CD4-positive, alpha-beta T cell treated with Interleukin-1 beta for 1 hour (primary cell): ENCODE measurements at places on chromosomes 1 and 21.

- DNase-seq: no peak
Measured at GRCh38 chr1:9690440-9691107, 39.0 kb downstream of the PIK3CD start.

GRCh38 chr1:116488071-116488470 lies 82.8 kb downstream of the CD58 start:
- no peak for DNase-seq

GRCh38 chr1:189868021-189868420 lies 609.6 kb downstream of the BRINP3 start:
- no peak for DNase-seq

DNA sequence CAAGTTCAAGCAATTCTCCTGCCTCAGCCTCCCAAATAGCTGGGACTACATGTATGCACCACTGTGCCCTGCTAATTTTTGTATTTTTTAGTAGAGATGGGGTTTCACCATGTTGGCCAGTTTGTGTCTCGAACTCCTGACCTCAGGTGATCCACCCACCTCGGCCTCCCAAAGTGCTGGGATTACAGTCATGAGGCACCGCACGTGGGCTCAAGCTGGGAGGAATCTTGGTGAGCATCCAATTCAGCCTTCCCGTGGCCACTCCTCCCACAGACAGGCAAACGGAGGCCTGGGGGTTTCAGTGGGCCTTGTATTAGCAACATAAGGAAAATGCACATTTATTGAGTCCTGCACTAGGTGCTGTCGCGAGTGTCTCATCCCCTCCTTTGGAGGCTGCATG lies 24.5 kb upstream of the VWA5B1 start:
- no peak for DNase-seq

GRCh38 chr1:152959801-152960451 lies 10.5 kb upstream of the SPRR4 start:
- DNase-seq: no peak

DNA sequence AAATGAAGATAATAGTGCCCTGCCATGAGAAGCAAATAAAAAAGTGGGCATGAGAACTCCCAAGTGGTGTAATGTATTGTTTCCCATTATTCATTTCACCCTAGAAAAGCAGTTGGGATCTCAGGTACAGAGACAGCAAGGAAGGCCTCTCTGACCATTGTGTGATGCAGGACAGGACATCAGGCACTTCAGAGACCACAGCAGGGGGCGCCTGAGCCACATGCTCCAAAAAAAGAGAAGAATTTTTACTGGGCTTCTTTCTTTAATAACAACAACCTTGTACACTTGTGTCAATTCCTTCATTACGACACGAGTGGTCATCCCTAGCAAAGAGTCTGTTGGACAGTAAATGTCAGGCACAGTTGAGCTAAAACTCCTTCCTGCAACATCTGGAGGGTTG lies 533.3 kb downstream of the OMA1 start:
- no peak for DNase-seq

DNA sequence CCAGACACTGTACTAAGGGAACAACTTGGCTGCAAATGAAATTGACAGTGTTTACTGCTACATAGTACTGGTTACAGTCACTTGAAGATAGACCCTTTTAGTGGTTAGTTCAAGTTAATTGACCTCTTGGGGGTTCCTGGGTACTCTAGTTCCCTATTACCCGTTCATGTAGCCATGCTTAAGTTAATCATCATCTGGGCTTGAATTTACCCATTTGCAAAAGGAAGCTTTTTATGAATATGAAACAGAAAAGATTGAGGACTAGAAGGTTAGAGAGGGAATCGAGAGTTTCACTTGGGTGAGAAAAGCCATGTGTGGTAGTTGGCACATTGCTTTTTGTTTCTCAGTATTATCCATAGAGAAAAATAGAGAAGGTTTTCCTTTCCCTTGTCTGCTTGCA lies 2.7 kb downstream of the MIA3 start:
- no peak for DNase-seq

GRCh38 chr1:59317780-59318179 lies 20.9 kb downstream of the FGGY start:
- no peak for DNase-seq

- DNase-seq: no peak
Measured at GRCh38 chr1:118339400-118340124, 154.5 kb upstream of the SPAG17 start.

DNA sequence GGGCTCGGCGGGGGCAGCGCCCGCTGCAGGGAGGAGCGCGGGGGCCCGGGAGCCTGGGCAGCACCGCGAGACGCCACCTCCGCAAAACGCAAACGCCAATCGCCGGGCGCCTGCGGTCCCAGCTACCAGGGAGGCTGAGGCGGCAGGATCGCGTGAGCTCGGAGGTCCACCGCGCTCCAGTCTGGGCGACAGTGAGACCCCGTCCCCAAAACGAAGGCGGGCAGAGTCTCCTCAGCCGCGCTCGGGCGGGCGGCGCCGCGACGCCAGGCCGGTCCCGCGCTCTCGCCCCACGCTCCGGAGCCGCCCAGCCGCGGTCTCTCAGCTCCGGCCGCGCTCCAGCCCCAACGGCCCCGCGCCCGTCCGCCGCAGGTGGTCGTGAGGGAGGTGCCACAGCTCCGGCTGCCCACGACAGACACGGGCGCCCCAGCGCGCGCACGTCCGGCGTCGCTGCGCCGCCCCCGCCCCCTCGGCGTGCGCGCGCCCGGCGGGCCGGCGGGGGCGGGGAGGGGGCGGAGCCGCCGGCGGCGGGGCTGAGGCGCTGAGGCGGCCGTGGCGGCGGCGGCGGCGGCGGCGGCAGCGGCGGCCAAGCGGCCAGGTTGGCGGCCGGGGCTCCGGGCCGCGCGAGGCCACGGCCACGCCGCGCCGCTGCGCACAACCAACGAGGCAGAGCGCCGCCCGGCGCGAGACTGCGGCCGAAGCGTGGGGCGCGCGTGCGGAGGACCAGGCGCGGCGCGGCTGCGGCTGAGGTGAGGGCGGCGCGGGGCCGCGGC lies at the start of gene ADARB1:
ADARB1 (plus strand) TSS at position 533 of the 770 bp plus-strand sequence. CDS start 97,077 bp downstream, outside the sequence.
- peak; percentile 69 for DNase-seq

- DNase-seq: no peak
Measured at GRCh38 chr1:180228648-180229482, 1.2 kb upstream of the LHX4 start.

- no peak for DNase-seq
Measured at GRCh38 chr1:43285269-43285990, at the start of gene C1orf210. Gene C1orf210, minus strand, starts transcription at chr1:43285581. Its CDS starts 2,311 bp downstream, at chr1:43283270.

DNA sequence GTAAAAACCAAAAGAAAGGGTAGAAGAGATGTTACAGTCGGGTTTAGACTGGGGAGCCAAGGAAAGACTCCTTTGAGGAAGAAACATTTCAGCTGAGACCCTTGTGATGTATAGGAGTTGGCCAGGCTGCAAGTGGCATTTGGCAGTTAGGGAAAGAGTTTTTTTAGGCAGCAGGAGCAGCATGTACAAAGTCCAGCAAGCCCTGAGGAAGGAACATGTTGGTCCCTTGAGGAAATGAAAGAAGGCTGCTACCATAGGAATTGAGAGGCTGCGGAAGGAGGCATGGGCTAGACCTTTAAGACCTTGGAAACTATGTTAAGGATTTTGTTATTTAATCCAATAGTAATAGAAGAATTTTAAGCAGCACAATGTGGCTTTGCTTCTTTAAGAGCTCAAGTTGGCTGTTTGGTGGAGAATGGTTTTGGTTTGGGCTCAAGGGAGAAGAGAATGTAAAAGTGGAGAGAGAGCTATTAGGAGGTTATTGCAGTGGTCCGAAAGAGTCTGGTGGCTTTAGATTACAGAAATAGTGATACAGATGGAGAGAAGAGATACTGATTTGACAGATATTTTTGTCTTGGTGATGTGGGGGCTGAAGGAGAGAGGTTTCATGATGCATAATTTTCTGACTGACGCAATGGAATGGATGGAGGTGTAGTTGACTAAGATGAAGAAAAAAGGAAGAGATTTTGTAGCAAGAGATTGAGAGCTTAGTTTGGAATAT lies 26.6 kb downstream of the SMAP2 start:
- no peak for DNase-seq

GRCh38 chr1:46172321-46172720 lies 2.6 kb upstream of the TSPAN1 start:
- no peak for DNase-seq

- no peak for DNase-seq
Measured at GRCh38 chr1:243959998-243960397, 91.1 kb upstream of the ZBTB18 start.

DNA sequence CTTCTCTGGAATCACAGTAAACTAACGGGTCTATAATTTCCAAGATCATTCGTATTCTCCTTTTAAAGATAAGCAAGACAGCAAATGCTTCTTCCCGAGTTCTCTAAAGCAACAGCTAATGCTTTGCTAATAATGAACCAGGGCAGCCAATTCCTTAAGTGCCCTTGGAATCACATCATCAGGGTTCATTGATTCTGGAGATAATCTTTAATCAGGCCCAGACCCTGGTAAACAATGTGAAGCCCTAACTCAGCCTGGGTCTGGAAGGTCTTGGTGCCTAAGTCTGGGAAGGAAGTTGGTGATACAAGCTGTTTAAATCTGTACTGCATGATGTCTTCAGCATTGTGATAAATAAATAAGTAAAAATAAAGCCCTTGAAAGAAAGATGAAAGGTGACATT lies 18.4 kb downstream of the ERI3 start:
- DNase-seq: no peak

- DNase-seq: peak; percentile 24
Measured at GRCh38 chr1:51535006-51535592, 16.0 kb upstream of the EPS15 start.

DNA sequence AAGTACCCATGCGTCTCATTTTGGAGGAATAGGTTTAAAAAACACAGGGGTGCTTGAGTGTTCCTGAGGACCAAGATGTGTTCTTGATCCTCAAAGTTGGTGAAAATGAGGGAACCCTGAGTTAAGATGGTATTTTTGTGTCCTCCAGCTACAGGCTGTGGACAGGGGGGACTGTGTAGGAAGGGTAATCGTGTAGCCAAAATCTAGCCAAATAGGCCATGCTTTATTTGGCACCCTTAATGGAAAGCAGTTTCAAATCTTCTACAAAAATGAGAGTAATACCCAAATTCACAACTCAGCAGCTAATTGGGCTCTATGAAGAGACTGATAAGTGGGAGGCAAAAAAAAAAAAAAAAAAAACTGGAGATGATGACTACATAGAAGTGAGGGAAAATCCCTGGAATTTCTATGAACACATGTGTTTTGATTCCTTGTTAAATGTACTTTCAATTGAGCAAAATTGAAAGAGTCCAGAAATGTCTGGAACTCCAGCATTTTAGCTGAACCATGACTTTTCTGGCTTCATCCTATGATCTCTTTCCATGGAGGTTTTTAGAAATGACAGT lies 470 bp downstream of the HSD11B1 start:
- no peak for DNase-seq

DNA sequence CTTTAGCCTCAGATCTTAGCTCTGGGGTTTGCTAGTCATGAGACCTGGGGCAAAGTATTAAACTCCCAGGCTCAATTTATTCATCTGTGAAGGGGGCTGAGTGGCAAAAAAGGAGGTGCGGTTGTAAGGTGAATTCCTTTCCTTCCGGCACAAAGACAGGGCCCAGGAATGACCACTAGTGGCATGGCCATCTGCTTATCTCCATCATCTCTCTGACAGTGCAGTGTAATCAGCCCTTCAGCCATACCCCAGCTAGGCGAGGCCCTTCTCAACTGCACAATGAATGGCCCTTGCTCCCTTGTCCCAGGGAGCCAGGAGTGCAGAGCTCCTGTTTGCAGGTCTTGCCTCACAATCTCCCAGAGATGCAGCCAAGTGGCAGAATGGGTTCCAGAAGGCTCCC lies 5.6 kb upstream of the SLC26A9 start:
- no peak for DNase-seq

DNA sequence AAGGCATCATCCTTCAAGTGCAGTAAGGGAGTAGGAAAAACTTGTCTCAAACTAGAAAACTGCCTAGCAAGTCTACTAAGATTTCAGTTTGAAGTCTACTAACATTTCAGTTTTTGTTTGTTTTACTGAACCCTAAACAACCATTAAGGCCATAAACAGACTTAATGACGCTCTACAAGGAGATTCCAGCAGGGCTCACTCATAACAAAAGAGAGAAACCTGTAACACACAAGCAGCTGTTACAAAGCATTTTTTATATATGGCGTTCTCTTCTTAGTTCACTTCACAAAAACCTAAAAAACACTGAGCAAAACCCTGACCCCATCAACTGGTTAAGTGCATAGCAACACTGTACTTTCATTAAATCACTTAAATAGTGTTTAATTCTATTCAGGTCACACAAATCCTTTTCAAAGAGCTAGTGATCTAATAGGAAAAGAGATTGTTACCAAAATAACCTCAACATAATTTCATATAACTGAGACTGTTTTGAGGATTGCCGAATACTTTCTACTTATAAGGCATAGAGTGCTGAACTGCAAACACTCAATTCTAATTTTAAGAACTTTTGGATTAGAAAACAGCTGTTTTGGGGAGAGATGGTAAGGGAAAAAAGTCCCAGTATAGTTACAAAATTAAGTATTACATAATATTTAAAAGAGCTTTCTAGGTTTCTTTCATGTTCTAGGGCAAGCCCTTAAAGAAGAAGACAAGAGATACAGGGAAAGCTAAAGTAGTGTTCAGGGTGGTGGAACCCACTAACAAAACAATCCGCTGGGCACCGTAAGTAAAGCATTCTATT lies 1.4 kb downstream of the B3GALNT2 start:
- DNase-seq: no peak

DNA sequence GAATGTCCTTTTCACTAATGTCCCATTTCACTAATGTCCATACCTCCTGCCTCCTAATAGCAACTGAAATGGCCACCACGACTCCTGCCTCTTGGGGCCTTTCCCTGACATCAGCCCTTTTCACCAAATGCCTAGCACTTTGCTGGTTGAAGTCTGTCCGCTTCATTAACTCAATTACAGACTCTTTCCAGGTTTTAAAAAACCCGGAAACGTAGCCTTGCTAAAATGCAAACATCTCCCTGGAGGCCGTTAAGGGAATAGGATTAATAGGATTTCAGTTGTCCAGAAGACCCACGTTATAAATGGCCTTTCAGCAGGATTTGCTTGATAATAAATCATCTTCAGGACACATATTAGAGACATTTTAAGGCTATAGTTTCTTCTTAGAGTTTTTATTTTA lies 25.7 kb upstream of the ERO1B start:
- no peak for DNase-seq

DNA sequence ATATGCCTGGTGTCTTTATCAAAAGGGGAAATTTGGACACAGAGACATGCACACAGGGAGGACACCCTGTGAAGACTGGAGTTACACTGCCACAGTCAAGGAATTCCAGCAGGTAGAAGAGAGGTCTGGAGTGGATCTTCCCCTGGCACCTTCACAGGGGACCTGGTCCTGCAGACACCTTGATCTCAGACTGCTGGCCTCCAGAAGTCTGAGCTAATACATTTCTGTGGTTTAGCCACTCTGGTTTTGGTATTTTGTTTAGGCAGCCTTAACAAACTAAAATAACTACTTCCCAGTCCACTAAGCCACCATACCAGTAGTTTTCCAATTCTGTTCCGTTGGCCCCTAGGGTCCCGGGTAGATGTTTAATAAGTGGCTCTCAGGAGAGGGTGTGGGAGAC lies 164.7 kb downstream of the SETD4 start:
- no peak for DNase-seq

- DNase-seq: no peak
Measured at GRCh38 chr1:76070538-76070937, 4.0 kb upstream of the ST6GALNAC3 start.
